Stimulated activated CD8-positive, alpha-beta memory T cell treated with anti-CD3 and anti-CD28 coated beads, Interleukin-2, amount 100 ng/mL, for 48 hours (primary cell): ENCODE measurements at places on chromosomes 7 and 10.

DNA sequence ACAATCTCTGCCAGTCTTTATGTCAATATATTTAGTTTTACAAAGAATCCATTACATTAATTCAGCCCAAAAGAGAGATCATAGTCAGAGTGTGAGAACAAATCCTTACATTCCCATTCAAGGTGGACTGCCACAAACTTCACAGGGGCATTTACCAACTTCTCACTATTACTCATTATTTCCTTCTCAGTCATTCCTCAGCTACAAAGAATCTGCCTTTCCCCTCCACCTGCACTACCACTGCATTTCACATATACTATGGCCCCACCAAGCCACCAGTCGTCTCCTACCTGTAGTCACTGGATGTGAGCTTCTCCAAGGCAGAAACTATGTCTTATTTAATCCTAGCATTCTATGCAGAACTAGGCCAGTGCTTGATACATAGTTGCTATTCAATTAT, 94.3 kb downstream of the USP6NL start:
- no peak for DNase-seq

DNA sequence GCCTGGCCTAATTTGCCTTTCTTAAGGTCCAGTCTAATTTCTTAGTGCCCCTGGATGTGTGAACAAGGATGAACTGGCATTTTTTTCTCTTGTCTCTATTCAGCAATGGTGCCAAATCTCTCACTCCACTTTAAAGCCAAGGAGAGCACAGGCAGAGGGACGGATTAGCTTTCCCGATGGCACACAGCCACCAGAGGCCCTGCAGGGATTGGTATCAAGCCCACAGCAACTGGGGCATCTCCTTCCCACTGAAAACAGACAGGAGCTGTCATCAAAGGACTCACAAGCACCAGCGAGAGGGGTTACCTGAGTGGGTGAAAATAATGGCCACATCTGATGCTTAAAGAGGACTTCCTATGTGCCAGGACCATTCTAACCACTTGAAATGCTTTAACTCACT, 83.1 kb downstream of the ITIH5 start:
- DNase-seq: no peak

- DNase-seq: no peak
Measured at GRCh38 chr7:18213652-18214051, 186.0 kb upstream of the PRPS1L1 start.

DNA sequence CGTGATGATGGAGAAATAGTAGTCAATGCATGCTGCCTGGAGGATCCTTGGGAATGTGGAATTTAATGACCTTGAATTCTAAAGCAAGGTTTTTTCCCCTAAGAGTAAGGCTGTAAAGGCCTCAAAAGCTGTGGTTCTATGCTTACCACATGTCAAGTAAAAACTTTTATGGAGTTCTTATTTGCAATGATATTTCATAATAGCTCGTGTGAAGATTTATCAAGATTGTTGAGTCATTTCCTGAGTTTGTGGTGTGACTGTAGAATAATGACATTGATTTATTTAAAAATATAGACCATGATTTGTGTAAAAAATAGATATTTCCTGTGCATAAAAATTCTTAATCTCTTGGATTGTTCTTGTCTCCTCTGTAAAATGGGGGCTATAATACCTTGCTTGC, 67.5 kb upstream of the SORCS1 start:
- no peak for DNase-seq

DNA sequence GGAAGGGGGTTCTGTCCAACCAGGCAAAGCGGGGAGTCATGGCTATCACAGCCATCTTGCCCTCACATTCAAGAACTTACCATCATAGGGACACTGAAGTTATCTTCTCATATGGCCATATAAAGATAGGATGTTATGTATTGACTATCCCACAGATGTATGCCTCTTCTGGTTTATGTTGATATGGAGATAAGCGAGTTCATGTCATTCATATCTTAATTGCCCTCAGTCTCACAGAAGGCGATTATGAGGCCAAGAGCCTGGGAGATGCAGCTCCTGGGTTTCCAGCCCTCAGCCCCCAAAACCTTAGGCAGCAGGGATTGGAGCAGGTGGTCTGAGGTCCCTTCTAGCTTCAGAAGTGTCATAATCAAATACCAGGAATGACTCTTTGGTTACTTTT, 8.5 kb upstream of the ANKRD61 start:
- no peak for DNase-seq

DNA sequence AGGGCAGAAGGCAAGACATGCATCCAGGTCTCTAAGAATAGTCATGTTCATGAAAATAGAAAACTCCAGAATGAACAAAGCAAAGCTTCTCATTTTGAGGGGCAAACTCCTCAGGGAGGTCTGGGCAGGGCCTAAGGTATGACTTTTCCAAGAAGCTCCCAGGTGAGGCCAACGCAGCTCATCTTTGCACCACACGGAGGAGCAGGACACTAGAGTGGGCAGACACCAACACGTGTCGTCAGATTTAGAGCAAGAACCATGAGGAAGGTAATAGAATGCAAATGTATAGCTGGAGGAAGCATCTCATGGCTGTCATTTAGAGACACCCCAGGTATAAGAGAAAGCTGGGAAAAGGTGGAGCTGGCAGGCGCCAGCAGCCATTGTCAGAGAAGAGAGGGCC, 95.7 kb downstream of the WDFY4 start:
- DNase-seq: no peak

- DNase-seq: no peak
Measured at GRCh38 chr7:39271402-39271801, 293.7 kb downstream of the POU6F2 start.

DNA sequence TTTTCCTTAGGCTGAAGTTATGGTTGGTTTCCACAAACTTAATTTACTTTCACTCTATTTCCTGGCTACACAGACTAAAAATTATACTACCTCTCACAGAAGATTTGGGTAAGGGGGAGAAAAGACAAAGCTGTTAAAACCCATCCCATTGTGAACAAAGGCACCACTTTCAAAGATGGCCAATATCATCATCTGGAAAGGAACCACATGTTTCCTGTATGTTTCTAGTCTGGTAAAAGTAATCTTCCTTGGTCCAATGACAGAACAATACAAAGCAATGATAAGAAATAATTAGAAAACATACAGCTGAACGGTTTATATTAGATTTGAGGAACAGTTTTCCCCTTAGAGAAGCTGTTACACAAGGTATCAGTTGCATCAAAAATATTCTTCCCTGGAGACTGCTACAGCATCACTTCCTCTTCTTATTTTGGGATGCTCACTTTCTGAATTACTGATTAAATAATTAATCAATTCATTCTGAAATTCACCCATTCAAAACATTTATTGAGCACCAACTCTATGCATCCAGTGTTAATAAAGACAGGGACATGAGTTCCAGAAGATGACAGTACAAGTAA, 8.5 kb upstream of the SFR1 start:
- no peak for DNase-seq

DNA sequence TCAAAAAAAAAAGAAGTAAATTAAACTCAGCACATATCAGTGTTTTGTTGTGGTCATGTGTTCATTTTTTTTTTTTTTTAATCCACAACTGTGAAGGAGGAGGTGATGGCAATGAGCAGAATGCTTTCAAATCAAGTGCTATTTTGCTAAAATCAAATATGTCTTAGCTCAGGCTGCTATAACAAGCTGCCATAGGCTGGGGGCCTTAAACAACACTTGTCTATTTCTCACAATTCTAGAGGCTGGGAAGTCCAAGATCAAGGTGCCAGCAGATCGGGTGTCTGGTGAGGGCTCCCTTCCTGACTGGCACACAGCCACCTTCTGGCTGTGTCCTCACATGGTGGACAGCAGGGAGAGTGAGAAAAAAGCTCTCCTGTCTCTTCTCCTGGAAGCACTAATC, 203.9 kb downstream of the FAM107B start:
- no peak for DNase-seq
